Activated CD4-positive, alpha-beta T cell treated with anti-CD3 and anti-CD28 coated beads, Interleukin-2, amount 10 ng/mL, durations not matched to agents 24 days and 14 days (primary cell): ENCODE measurements at places on chromosomes 3 and 15. TPM values are rescaled to one million over a fixed set of nuclear protein-coding genes. Genes with fewer than 3 reads are reported as not detected.
A peak's percentile ranks its signal among the peaks of the same experiment; 100 is the strongest.

The ALDH1A2 gene
- total RNA-seq: 0.37 and 0.57 TPM in 2 replicates

DNA sequence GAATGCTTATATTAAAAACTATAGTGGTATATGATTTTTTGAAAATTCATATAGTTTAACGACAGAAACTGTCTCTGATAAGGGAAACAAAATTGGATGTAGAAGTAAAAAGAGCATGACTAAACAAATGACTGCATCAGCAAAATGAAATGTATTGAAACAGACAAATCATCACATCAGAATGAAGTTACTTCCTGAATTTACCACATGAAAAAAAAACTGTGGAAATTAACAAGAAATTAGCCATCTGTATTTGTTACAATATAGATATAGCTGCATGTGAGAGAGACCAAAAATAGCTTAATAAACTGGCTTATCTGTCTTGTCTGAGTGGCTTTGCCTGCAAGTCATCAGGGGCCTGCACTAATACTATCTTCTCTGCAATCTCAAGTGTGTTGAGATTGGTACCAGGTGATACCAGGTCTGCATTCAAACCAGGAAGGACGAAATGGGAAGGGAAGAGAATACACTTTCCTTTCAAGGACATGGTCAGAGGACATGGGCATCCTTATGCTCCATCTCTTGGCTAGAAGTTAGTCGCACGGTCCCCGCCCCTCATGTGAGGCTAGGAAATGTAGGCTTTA is 388.7 kb downstream of the GRM7 start:
- no peaks in the 10 kb centered on the region for H3K4me1 ChIP-seq
- H3K27me3 ChIP-seq: no peaks in the 10 kb centered on the region
- H3K4me3 ChIP-seq: no peak overlapping the region
- H3K36me3 ChIP-seq: no peaks in the 10 kb centered on the region

The CTXN2 gene
- 0.07 TPM in 1 of 2 replicates, not detected in the other for total RNA-seq

The MINDY4B gene
- total RNA-seq: not detected in 2 replicates

The HRH1 gene
- 0.42 and 0.52 TPM in 2 replicates for total RNA-seq

DNA sequence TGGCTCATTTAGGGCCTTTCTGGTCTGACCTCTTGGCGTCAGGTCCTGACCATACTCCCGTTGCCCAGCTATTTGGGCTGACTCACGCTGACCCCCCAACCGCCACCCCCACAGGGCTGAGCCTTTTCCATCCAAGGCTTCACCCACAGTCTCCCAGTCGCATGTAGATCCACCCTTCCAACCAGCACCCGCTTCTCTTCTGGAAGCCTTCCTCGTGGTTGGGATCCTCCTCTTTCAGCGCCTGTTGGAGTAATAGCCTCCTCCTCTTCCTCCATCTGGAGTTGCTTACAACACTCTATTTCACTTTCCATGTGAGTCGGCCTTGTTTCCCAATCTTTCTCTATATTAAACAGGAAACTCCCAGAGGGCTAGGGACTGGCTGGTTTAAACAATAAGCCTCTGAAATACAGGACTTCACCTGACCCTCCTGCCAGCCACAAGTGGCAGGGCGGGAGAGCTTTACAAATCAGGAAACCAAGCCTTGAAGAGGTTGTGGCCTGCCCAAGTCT is 2.1 kb upstream of the ALAS1 start:
- H3K36me3 ChIP-seq: peaks cover 18% of the 10 kb centered on the region
- H3K4me3 ChIP-seq: no peak overlapping the region
- H3K27ac ChIP-seq: peak overlapping the region; percentile 43
- peaks cover 37% of the 10 kb centered on the region for H3K4me1 ChIP-seq
- H3K27me3 ChIP-seq: no peaks in the 10 kb centered on the region

DNA sequence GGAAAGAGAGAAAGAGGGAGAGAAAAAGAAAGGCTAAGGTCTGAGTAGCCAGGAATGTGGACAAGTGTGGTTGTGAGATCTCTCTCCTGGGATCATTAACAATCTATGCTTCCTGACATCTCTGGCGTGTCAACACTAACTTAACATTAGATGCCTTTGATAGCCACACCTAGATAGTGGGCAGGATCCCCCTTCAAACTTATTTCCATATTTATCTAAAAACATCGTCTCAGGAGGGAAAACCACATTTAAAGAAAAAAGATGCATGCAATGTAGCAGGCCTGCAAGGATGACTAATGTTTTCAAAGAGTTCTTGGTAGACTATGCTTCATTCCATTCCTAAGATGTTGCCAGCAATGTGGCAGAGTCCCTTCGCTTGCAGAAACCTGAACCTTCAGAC is 80.9 kb downstream of the MLH1 start:
- no peaks in the 10 kb centered on the region for H3K27me3 ChIP-seq
- no peak overlapping the region for H3K4me3 ChIP-seq
- no peak overlapping the region for H3K27ac ChIP-seq
- H3K4me1 ChIP-seq: peaks cover 15% of the 10 kb centered on the region
- H3K36me3 ChIP-seq: peaks cover 20% of the 10 kb centered on the region

DNA sequence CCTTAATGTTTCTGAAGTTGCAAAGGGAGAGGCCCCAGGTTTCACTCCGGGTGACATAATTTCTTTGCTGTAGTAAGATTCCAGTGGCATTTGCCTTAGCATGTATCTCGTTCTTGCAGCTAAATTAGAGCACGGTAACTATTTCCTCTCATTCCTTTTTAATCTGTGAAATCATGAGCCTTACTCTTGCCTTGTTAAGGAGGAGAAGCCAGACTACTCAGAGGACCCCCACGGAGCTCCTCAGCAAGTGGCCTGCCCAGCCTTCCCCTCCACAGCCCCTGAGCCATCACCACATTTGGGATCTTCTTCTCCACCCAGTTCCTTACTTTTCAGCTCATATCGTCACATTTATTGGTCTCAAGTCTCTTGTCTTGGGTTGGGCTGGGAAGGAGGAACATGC is 54.2 kb downstream of the ABHD2 start:
- H3K27ac ChIP-seq: no peak overlapping the region
- no peak for DNase-seq
- H3K4me3 ChIP-seq: no peak overlapping the region
- no peaks in the 10 kb centered on the region for H3K27me3 ChIP-seq

DNA sequence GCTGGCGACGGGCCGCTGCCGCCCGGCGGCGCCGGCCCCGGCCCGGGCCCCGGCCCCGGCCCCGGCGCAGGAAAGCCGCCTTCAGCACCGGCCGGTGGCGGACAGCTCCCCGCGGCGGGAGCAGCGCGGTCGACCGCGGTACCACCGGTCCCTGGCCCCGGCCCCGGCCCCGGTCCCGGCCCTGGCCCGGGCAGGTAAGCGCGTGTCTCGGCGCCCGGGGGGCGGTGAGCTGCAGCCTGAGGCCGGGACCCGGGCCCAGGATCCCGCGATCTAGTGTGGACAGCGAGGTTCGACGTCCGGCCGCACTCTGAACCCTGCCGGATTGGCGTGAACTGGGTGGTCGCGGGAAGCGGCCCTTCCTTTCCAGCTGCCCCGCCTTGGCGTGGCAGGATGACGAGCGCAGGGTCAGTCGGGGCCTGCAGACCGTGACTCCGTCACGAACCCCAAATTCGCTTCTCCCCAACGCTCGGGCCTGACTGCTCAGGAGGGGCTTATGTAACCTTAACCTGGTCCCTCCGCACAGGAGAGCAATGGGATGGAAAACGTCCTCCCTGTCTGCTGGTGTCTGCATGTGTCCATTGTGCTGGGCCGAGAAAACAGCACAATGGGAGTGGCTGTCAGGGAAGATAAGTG is 472 bp downstream of the BSN start:
- H3K27me3 ChIP-seq: peaks cover 60% of the 10 kb centered on the region
- peaks cover 19% of the 10 kb centered on the region for H3K4me1 ChIP-seq
- no peak overlapping the region for H3K27ac ChIP-seq
- DNase-seq: peak; percentile 92
- no peaks in the 10 kb centered on the region for H3K36me3 ChIP-seq
- peak overlapping the region; percentile 42 for H3K4me3 ChIP-seq
